ENCODE measurements at places on chromosomes 12 and 14. TPM values are rescaled to one million over a fixed set of nuclear protein-coding genes. Genes with fewer than 3 reads are reported as not detected.

CD69 gene
- total RNA-seq = 14.5 TPM

GUCY2C gene
- total RNA-seq = not detected

- no peak for DNase-seq
- H3K4me3 ChIP-seq = no peak overlapping the region
- no peaks in the 10 kb centered on the region for H3K4me1 ChIP-seq
- no peak overlapping the region for H3K27ac ChIP-seq
- no peaks in the 10 kb centered on the region for H3K36me3 ChIP-seq
Measured at GRCh38 chr14:53412819-53413675, 259.9 kb upstream of the DDHD1 start.

ASCL1 gene
- not detected for total RNA-seq

DNA sequence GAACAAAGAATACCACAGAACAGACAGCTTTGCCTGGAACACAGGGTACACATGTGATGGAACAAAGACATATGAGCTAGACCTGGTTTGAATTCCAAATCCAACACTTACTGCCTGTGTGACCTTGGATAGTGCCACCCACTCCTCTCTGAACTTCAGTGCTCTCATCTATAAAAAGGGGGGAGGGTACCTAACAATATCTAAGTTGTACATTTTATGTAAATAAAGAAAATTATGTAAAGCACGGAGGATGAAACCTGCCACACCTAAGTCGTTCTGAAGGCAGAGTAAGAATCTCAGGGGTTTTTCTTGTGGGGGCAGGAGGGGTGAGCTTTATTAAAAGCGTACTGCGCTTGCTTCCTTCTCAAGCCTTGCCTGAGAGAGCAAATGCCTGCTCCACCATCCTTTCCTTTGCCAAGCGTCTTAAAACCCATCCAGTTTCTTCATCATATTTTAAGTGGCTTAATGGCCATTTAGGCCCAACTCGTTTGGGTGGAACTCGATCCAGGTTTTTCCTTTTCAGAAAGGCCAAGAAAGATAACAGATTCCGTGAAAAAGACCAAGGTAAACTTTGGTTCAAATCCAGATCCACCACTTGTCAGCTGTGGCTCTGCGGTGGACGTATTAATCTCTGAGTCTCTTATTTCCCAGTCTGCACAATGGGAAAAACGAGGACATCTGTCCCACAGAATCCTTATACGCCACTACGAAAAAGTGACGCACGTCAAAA, 946 bp downstream of the DDX24 start:
- peak overlapping the region; percentile 97 for H3K27ac ChIP-seq
- H3K4me1 ChIP-seq = peaks cover 49% of the 10 kb centered on the region
- H3K36me3 ChIP-seq = peaks cover 30% of the 10 kb centered on the region
- DNase-seq = no peak

- no peak for DNase-seq
- no peaks in the 10 kb centered on the region for H3K36me3 ChIP-seq
- peaks cover 92% of the 10 kb centered on the region for H3K4me1 ChIP-seq
- peak overlapping the region; percentile 25 for H3K27ac ChIP-seq
Measured at GRCh38 chr14:69619012-69619411, 7.6 kb downstream of the SUSD6 start.

GRCh38 chr12:45483571-45483970, 245.9 kb upstream of the ARID2 start:
- no peaks in the 10 kb centered on the region for H3K27me3 ChIP-seq
- DNase-seq = no peak
- no peak overlapping the region for H3K4me3 ChIP-seq
- no peaks in the 10 kb centered on the region for H3K36me3 ChIP-seq

GRCh38 chr14:85867450-85867849, 337.5 kb downstream of the FLRT2 start:
- no peak overlapping the region for H3K27ac ChIP-seq
- DNase-seq = no peak
- no peaks in the 10 kb centered on the region for H3K27me3 ChIP-seq
- no peaks in the 10 kb centered on the region for H3K4me1 ChIP-seq
- H3K4me3 ChIP-seq = no peak overlapping the region
- H3K36me3 ChIP-seq = no peaks in the 10 kb centered on the region

DNA sequence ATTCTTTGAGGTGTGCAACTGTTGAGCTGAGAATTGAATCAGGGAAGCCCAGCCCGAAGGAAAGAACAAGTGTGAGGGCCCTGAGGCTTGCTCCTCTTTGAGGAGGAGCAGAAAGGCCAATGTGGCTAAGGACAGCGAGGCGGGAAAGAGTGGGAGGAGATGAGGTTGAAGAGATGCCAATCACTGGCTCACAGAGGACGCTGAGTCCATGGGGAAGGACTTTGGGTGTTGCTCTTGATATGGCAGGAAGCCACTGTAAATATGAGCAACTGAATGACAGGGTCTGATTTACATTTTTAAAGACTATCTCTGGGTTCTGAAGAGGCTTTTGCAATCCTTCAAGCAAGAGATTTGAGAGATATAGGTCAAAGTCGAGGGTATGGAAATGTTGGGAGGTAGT, 3.3 kb upstream of the APPL2 start:
- peaks cover 10% of the 10 kb centered on the region for H3K4me1 ChIP-seq
- H3K27me3 ChIP-seq = no peaks in the 10 kb centered on the region
- H3K4me3 ChIP-seq = no peak overlapping the region
- DNase-seq = no peak

DNA sequence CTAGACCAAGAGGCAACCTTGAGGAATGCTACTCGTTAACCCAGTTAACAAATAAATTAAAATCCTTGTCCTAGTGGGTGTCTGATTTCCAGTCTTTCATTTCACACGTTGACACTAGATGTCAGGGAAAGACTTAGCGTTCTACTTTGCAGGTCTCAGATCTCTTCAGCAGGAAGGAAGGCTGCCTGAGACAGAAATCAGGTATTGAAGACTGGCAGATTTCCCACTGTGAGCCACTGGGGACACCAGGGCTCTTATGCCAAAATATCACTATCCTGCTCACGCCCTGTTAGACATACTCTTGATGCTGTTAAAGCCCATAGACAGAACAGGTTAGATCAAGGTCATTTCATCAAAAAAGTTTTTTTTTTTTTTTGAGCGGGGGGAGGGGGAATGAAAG, 33.0 kb downstream of the EMP1 start:
- no peak for DNase-seq
- no peaks in the 10 kb centered on the region for H3K27me3 ChIP-seq
- no peaks in the 10 kb centered on the region for H3K4me1 ChIP-seq
- no peak overlapping the region for H3K27ac ChIP-seq
- no peaks in the 10 kb centered on the region for H3K36me3 ChIP-seq
- no peak overlapping the region for H3K4me3 ChIP-seq

ASB2 gene
- total RNA-seq = 3.2 TPM

DNA sequence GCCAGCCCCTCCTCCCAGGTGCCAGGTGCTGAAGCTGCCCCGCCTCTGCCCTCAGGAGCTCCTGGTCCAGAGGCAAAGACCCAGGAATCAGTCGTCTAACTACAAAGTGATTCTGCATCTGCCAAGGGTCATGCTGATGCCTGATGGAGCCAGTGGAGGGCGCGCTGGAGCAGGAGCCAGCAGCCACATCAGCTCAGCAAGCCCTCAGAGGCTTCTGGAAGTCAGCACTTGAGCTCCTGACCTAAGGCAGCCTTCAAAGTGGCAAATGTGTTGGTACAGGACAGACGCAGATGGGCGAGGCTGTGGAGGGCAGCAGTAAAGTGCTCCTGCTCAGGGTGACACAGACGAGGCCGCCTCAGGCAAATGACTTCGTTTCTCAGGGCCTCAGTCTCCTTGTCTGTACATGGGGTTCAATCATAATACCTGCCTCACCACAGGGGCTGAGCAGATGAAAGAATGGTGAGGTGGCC, 10.9 kb downstream of the C12orf43 start:
- H3K27ac ChIP-seq = no peak overlapping the region
- DNase-seq = no peak
- peaks cover 69% of the 10 kb centered on the region for H3K36me3 ChIP-seq

DNA sequence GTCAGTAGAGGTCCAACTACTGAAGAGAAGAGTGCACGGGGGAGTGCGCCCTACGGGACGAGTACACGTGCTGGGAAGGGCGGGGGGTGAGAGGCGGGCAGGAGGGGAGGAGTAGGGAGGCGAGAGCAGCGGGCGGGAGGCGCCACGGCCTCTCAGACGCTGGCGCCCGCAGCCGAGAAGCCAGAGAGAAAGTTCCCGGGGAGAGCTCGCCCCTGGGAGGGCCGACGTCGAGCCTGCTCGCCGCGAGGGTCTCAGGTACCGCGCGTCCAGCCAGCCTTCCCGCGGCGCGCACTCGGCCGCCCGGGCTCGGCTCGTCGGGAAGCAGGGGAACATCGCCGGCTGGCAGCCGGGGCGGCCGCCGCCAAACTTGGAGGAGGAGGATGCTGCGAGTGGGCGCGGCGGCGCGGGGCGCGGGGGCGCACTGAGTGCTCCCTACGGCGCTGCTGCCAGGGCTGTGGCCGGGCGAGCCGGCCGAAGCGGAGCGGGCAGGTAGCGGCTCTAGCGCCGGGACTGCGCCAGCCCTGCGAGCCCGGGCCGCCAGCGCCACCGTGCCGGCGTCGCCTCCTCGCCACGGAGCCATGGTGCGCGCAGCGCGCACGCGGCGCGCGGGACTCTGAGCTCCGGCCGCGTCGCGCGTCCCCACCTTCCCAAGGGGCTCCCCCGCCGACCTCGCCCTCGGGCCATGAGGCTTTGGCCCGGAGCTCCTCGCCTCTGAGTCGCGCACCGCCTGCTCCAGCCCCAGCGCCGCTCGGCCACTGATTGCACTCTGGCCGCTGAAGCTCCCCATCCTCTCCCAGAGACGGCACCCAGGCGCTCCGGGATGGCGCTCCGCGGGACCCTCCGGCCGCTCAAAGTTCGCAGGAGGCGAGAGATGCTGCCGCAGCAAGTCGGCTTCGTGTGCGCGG, at the start of gene SLC24A4:
Gene SLC24A4 (plus strand): TSS at position 155 of the 905 bp plus-strand sequence. CDS start 666 bp downstream, at position 821.
- no peaks in the 10 kb centered on the region for H3K36me3 ChIP-seq
- H3K4me3 ChIP-seq = peak within 1 kb of the TSS; percentile 45
- H3K4me1 ChIP-seq = peaks cover 11% of the 10 kb centered on the region
- peak; percentile 67 for DNase-seq
- H3K27me3 ChIP-seq = peaks cover 45% of the 10 kb centered on the region

FAM186B gene
- total RNA-seq = 0.75 TPM

TMEM30B gene
- 22.5 TPM for total RNA-seq
